ENCODE measurements at places on chromosomes 16 and 17. TPM values are rescaled to one million over a fixed set of nuclear protein-coding genes. Genes with fewer than 3 reads are reported as not detected.

DNA sequence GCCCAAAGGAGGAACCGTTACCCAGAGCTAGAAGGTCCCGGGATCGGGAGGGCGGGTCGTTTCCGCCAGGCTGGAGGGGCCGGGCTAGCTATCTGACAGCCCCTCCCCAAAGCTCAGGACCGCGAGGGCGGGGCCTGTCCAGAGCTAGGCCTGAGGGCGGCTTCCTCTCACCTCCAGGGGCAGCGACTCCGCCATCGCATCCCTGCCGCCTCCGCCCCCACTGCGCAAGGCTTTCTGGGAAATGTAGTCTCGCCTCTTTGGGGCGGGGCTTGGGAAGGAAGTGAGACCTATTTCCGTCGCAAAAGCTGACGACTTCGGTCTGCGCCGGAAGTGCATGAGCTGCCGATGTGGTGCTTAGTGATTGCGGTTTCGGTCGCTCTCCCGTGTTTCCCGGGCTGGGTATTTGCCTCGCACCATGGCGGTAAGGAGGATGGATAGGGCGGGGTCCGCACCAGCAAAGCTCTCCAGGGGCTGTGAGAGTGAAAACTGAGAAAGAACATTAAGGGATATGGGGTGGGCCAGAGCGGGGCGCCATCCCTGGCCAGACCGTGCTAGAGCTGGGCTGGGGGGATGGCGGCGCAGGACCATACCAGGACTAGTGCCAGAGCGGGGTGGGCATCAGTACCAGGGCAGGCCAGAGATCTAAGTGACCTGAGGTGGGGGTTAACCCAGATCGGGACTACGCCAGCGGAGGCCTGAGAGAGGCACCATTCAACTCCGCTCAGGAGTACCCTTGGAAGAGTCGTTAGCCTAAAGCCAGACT is at the start of gene TMEM208:
TSS of gene TMEM208 (plus strand) at position 327 of the 763 bp plus-strand sequence. CDS start at position 416, 89 bp downstream.
- DNase-seq = peak; percentile 97
- peak within 1 kb of the TSS; percentile 92 for H3K4me3 ChIP-seq
- H3K27ac ChIP-seq = peak within 1 kb of the TSS; percentile 92
- H3K27me3 ChIP-seq = no peaks in the 10 kb centered on the region

DNA sequence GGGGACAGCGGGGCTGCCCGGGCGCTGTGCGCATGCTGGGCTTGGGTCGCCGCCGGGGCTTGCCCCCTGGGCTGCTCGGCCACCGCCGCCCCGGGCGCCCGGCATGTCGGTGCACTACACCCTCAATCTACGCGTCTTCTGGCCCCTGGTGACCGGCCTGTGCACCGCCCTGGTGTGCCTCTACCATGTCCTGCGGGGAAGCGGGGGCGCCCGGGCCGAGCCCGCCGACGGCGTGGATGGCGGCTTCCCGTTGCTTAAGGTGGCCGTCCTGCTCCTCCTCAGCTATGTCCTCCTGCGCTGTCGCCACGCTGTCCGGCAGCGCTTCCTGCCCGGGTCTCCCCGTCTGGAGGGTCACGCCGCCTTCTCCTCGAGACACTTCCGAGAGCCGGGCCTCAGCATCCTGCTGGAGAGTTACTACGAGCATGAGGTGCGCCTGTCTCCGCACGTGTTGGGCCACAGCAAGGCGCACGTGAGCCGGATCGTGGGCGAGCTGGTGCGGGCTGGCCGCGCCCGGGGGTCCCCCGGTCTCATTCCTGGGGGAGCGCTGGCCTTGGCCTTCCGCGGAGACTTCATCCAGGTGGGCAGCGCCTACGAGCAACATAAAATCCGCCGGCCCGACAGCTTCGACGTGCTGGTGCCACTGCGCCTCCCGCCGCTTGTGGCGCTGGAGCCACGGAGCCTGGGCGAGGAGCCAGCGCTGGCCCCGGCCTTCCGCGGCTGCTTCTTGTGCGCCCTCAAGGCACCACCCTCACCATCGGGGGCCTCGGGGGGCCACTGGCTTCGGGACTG is 789 bp downstream of the ITPRIPL2 start:
- peaks cover 61% of the 10 kb centered on the region for H3K4me1 ChIP-seq
- no peak for DNase-seq
- no peaks in the 10 kb centered on the region for H3K36me3 ChIP-seq
- H3K4me3 ChIP-seq = peak overlapping the region; percentile 81
- H3K27me3 ChIP-seq = no peaks in the 10 kb centered on the region

DNA sequence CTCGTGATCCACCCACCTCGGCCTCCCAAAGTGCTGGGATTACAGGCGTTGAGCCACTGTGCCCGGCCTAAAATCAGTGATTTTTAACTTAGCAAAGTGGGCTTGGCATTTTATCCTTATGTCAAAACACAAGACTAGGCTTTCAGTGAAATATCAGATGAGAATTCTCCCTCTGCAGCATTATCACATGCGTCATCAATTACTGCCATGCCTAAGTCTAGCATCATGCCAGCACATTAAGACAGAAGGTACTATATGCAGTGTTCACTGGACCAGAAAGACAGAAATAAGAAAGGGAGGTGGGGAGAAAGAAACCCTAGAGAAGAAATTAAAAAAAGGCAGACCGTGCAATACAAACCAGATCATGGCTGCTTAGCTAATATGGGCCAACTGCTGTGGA is 29.8 kb downstream of the GPATCH8 start:
- no peaks in the 10 kb centered on the region for H3K4me1 ChIP-seq
- H3K27me3 ChIP-seq = no peaks in the 10 kb centered on the region
- no peak overlapping the region for H3K27ac ChIP-seq

- H3K4me3 ChIP-seq = no peak overlapping the region
- DNase-seq = no peak
- no peaks in the 10 kb centered on the region for H3K27me3 ChIP-seq
- H3K4me1 ChIP-seq = peaks cover 9% of the 10 kb centered on the region
These were observed 41.5 kb downstream of the ABCC1 start for GRCh38 chr16:15990902-15991301.

GRCh38 chr17:80826955-80827645 is 164.5 kb upstream of the CHMP6 start:
- DNase-seq = peak; percentile 81
- peaks cover 23% of the 10 kb centered on the region for H3K36me3 ChIP-seq
- H3K4me1 ChIP-seq = peaks cover 15% of the 10 kb centered on the region
- H3K4me3 ChIP-seq = no peak overlapping the region
- H3K27me3 ChIP-seq = no peaks in the 10 kb centered on the region

GRCh38 chr17:73546770-73547536 is 97.3 kb downstream of the SDK2 start:
- DNase-seq = peak; percentile 85
- no peaks in the 10 kb centered on the region for H3K36me3 ChIP-seq
- no peak overlapping the region for H3K4me3 ChIP-seq
- no peaks in the 10 kb centered on the region for H3K27me3 ChIP-seq
- H3K27ac ChIP-seq = no peak overlapping the region

WSCD1 gene
- not detected for polyA plus RNA-seq
